Activated CD4-positive, alpha-beta T cell treated with anti-CD3 and anti-CD28 coated beads, Interleukin-10, Interleukin-2, amounts not matched to agents 100 ng/mL and 50 ng/mL, durations not matched to agents 16 hours and 8 hours (primary cell): ENCODE measurements at places on chromosomes 2 and 18.

- DNase-seq, result no peak
Measured at GRCh38 chr2:146709004-146709403, 1135.8 kb upstream of the ACVR2A start.

- DNase-seq, result no peak
Measured at GRCh38 chr2:182816866-182817265, 49.6 kb downstream of the FRZB start.

GRCh38 chr2:10433947-10434885 lies 13.9 kb downstream of the ODC1 start:
- DNase-seq, result no peak

DNA sequence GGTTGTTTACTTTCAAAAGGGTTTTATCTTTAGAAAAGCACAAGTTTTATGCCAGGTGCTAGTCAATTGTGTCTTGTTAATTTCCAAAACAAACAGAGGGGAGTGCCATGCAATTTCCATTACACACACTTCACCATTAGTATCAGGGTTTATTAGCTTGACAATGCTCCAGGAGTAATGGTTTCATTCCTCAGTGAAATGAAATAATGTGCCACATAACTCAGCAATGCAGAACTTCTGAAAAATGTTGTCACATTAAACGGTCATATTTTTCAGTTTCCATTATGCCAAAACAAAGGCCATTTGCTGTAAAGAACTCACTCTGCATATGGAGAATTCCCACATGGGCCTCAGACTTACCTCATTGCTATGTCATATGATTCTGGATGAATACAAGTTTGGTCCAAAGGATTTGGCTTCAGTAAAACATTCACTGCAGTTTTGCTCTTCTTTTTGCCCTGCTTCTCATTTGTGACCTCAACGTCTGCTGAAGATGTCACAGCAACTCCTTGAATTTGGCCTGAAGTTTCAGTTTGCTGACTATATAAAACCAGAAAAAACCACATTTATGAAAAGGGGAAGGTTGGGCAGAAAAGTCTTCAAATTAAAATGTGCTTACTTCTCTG lies 198.2 kb downstream of the SRBD1 start:
- DNase-seq, result no peak

- no peak for DNase-seq
Measured at GRCh38 chr2:24923106-24923505, 3.1 kb upstream of the ADCY3 start.

- DNase-seq, result no peak
Measured at GRCh38 chr2:62570861-62571698, 65.1 kb upstream of the TMEM17 start.

DNA sequence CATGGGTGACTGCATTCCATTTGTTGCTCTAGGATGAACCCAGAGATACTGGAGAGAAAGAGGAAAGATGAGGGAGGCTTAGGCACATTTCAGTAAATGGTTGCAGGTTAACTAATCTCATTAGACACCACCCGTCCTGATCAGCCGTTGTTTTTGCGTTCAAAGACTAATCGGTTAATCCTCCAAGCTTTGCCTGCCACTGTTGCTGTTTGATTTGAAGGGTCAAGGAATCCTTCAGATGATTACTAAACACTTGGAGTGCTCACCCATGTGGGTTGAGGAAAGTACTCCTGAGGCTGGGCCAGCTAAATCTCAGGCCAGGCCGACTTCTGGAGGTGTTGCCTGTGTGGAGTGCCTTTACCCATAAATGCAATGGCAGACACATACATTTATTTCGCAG lies 8.6 kb downstream of the SH3RF3 start:
- DNase-seq, result no peak
